ENCODE measurements at places on chromosomes 2 and 18.

DNA sequence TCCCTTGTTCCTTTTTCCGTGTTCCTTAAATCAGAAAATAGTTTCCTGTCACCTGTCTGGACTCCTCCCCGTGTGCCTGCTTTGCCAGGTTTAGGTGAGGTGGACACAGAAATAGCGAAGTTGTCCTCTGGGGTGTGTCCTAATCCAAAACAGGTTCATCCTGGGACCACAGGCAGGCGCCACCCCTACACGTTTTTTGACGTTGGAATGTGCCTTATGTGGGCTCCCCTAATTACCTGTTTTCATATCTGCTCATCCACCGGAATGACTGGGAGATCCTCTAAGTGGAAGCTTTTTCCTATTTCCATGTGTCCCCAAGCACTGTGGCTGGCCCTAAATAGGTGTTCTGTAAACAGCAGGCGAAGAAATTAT lies 49.0 kb upstream of the PAIP2B start:
- DNase-seq = no peak

- no peak for DNase-seq
Measured at GRCh38 chr2:105725388-105725787, 19.3 kb upstream of the NCK2 start.

GRCh38 chr2:188522517-188522916 lies 230.8 kb downstream of the GULP1 start:
- DNase-seq = no peak

- DNase-seq = no peak
Measured at GRCh38 chr2:199024224-199024623, 433.5 kb downstream of the SATB2 start.

DNA sequence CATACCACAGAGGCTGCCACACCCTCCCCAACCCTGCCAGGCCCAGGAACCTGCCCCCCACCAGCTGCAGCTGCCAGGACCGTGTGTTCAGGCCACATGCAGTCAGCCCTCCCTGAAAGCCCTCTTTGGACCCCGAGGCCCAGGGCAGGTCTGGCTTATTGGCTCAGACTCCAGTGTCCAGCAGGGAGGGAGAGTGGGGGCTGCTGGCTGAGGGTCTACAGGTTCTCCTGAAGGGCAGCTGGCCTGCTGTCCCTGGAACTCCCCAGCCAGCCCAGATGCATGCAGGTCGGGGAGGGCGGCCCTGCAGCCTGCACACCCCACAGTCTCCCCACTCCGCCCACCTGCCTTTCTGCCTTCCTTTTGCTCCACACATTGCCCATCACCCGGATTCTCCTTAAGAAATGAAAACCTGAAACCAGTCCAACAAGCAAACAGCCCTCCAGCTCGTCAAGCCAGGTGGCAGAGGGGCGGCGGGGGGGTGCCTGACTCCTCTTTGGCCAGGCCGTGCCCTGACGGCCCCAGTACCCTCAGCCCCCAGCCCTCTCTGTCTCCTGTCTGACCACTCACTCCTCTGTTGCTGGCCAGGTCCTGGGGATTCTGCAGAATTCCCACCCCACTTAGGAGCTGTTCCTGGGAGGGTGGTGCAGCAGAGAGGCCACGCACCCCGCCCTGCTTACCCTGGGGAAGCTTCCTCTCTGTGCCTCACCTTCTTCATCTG lies 18.0 kb downstream of the GPR35 start:
- no peak for DNase-seq

DNA sequence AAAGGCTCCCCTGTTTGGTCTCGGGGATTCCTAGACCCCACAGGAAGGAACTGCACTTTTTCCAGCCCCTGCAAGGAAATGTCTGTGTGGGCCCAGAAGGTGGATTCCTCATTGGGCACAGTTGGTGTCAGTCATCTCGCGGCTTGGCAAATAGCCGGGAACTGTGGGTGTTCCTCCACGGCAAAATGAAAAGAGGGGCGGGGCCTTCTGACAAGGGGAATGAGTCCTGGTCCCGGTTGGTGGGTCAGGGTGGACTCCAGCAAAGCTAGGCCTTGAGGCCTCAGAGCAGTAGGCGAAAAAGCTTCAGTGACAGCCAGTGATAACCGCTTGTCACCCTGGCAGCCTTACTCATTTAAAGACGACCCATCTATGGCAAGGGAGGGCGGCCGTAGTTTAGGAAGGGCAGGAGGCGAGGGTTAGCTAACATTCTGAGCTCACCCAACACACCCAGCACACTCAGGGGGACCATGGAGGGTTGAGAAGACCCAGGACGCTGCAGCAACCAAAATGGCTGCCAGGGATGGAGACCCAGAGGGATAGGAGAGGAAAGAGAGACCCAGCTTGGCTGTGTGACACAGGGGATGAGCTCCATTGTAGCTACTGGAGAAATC lies 16.5 kb downstream of the SLC4A3 start:
- DNase-seq = no peak

DNA sequence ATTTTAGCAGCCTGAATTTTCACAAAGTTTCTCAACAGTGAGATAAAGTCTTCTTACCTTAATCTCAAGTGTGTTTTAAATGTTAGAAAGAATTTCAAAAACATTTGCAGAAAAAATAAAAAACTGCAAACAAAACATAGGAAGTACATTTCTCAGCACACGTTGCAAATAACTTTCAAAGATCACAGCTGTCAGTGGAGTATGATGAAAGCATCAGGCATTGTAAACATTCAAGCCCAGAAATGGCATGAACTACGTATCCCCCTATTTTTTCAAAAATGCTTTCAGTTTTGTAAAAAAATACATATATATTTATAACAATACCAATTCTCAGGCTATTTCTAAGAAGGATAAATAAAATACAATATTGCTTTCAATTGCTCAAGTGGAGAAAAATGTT lies 320.6 kb upstream of the TFPI start:
- DNase-seq = no peak

DNA sequence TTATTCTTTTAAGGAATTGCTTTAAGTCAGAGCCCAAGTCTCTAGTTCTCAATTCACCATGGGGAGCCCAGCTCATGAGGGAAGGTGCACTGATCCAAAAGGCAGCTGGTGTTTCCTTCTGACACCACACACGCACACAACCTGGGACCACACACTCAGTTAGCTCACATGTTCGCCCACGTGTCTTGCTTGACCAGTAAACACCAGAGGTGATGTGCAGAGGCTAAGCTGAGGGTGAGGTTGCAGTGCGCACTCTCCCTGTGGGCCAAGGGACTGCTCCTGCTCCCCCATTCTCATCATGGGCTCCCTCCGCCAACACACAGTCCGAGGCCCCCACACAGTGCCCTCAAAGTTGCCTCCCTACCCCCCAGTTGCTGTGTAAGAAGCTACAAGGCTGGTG lies 70.8 kb upstream of the BZW1 start:
- DNase-seq = no peak

DNA sequence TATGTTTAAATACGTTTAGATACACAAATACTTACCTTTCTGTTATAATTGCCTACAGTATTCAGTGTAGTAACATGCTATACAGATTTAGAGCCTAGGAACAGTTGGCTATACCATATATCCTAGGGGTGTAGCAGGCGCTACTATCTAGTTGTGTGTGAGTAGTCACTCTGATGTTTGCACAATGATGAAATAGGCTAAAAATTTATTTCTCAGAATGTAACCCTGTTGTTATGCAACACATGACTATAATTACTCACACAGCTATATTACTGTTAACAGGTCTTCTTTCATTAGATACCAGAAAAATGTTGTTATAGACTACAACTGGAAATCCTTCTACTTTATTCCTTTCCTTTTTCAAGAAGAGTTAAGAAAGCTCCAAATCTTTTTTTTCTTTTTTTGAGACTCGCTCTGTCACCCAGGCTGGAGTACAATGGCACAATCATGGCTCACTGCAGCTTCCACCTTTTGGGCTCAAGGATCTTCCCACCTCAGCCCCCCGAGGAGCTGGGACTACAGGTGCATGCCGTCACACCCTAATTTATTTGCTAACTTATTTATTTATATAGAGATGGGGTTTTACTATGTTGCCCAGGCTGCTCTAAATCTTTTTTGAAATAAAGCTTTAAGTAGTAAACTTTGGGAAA lies 48.5 kb downstream of the C2orf74 start:
- no peak for DNase-seq

GRCh38 chr2:37709111-37709510 lies 37.7 kb upstream of the CDC42EP3 start:
- no peak for DNase-seq

- DNase-seq = no peak
Measured at GRCh38 chr18:35528749-35529274, 31.1 kb upstream of the INO80C start.

DNA sequence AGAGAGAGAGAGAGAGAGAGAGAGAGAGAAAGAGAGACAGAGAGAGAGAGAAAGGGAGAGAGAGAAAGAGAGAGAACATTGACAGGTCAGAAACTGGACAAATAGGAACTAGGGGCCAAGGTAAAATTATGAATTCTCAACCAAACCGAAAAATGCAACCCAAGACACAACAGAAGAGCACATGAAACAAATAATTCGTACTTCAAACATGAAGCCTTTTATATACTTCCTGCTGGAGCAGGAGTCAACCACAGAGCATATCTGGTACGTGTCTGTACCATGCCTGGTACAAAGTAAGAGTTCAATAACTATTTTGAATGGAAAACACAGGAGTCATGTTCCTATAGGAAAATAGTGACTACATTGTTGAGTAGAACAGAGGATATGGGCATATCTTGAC lies 6.5 kb upstream of the VPS54 start:
- no peak for DNase-seq

DNA sequence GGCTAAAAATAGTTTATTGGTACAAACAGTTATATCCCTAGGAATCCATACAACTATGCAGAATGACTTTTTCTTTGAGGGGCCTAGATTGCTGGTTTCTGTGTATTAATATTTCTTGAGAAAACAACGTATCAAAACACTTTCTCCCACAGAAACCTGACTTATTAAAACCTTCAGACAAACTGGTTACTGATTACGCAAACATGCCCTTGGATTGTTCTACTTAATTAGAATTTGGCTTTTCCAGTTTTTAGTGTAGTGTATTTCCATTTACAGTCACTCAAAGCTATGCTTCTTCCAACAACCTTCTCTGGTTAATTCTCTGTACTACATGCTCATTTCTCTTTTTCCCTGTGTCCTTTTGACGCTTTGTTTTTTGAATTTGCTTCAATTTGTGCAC lies 20.0 kb downstream of the VAPA start:
- DNase-seq = no peak

- no peak for DNase-seq
Measured at GRCh38 chr18:41761333-41762018, 193.6 kb upstream of the PIK3C3 start.
